ENCODE measurements at places on chromosomes 16 and 17.

- DNase-seq = no peak
Observed at GRCh38 chr16:78246559-78246958, 147.1 kb downstream of the WWOX start.

DNA sequence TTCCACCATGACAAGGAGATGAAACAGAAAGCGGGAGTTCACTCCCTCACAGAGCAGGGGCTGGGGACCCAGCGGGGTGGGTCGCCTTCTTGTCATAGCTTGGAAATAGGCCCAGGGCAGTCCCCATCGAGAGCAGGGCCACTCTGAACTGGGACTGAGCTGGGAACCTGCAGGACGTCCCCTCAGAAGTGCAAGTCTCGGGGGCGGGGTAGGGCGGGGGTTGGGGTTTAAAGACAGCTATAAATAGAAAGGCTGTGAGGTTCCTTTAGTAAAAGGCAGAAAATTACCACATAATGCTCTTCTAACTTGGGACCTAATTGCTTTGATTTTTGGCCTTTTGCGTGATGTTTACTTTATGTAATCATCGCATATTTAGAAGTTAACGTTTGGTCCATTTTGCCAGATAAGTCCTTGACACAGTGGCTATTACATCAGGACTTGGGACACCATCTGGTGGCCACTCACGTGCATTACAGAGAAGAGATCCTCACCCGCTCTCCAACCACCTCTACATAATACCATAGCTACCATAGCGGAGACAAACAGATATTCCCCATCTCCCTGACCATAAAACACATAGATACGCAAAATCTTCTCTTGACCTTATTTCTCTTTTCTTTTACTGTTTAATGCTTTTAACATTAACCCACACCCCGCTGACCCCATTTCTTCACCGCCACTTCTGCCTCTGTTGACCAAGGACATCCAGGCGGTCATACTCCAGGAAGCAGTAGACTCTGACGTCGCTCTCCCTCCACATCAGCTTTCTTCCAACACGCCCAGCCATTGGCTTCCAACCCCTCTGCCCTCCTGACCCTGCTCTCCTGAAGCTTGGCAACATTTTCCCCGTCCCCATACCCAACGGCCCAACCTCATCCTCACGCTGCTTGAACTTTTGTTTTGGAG is 27.5 kb upstream of the PIK3R6 start:
- DNase-seq = peak; percentile 75

DNA sequence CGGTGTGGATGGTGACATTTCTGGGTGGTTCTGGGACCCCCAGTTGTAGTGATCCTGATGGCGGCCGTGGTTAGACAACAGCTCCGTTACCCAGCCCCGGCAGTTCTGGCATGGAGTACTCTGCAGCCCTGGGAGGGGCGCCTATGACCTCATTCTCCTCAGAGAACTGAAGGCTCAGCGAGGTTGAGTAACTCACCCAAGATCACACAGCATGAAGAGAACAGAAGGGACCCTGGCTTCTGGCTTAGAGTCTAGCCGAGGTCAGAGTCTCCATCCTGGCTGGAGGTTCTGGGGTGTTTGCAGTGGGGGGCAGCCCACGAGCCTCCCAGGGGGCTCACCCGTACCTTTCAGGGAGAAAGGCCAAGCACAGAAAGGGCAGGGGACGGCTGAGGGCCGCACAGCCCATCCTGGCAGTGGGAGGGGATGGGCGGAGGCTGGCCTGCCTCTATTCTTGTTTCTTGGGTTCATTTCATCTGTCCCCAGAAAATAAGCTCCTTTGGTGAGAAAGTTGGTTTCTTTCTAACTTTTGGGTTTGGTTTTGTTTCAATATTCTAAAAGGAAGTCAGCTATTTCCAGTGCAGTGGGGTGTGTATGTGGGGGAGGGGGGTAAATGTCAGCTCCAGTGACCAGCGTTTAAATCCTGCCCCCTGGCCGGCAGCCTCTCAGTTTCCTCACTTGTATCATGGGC is 13.2 kb downstream of the ZFPM1 start:
- no peak for DNase-seq

DNA sequence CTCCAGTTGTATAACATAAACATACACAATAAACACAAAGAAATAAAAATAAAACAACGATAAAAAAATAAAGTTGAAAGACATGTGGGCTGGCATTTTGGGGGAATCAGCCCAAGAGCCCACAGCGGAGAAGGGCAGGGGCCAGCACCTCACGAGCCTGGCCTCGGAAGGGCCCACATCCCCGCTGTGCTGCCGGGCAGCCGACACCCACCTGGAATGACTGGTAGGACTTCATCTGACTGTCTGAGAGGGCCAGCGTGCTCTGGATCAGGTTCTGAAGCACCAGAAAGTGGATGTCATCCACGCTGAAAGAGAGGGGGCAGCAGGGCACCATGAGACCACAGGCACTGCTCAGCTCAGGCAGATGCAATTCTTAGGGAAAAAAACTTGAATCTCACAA is 73.5 kb downstream of the GTF3C1 start:
- DNase-seq = no peak

- DNase-seq = no peak
Observed at GRCh38 chr17:38969281-38969680, 2.1 kb upstream of the FBXO47 start.

DNA sequence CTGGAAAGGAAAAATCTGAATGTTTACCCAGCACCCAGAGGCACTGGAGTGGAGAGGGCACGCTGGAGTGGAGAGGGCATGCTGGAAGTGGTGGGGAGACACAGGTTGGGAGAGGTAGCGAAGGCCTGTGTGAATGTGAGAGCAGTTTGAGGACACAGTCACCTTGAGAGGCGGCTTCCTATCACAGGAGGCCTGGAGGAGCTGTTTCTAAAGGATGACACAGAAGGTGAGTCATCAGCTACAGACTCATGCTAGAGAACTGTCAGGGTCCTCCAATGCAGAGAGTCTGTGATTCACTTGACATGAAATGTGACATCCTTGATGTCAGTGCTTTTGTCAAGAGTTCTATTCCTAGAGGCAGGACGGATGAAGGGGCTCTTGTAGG is 13.8 kb downstream of the CTRL start:
- DNase-seq = no peak
